ENCODE measurements at places on chromosomes 6 and 20.
A peak's percentile ranks its signal among the peaks of the same experiment; 100 is the strongest.

- no peak for DNase-seq
These were observed 826.9 kb upstream of the EYS start for GRCh38 chr6:66533921-66534404.

GRCh38 chr6:150149146-150149545, 6.3 kb downstream of the PPP1R14C start:
- DNase-seq: no peak

DNA sequence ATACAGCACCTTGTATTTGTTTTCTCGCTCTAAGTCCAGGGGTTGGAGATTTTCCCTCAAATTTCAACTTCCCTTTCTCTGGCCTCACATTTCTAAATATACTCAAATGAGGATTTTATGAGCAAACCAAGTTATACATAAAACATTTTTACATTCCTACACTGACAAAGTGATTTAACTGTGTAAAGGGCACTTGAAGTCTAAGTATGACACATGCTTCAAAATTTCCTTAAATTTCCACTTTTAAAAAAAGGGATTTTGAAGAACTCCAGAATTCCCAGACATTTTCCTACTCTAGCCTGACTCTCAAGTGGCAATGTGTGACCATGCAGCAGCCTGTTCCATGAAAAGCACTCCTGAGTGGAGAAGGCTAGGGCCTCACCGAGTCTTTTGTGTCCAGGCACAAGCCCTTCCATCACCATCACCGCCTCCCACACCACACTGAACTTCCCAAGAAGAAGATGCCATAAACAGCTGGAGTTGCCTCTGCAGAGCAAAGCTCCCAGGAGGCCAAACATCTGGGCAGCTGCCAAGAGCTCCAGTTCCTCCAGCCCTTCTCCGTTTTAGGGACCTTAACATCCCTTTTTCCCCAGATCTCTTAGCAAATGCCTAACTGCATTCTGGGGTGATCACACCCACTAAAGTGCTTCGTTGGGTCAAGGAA, 68.9 kb downstream of the NCR2 start:
- DNase-seq: no peak

DNA sequence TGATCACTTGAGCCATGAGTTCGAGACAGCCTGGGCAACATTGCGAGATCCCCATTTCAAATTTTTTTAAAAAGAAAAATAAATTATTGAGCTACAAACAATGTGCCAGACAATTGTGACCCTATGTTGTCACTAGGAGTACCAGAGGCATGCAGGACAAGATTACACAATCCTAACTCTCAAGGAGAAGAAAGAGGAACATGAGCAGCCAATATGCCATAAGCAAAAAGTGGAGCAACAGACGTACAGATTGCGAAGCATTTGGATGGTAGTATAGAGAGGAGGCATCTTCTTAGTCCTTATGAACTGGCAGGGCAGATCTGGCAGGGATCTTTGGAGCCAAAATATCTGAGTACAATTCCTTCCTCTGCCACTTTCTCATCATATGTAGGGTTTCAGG, 156.4 kb downstream of the OR2B2 start:
- DNase-seq: no peak

DNA sequence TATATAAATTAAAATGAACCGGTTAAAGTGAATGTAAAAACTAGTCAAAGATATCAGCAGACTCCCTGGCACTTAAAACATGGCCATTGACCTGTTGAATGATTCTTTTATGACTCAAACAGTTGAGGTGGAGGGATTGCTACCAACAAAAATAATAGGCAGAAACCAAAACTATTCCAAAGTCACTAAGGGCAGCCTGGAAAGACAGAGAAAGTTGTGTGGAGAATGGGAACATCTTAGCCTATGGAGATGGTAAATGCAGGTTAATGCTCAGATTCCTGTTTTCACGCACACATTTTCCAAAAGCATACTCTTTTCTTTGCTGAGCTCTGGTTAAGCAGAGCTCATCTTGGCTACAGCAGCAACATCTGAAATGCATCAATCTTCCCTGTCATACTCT, 553.5 kb downstream of the HACE1 start:
- no peak for DNase-seq

GRCh38 chr6:69146385-69146784, 511.3 kb downstream of the ADGRB3 start:
- no peak for DNase-seq

GRCh38 chr6:160462551-160463109, 114.5 kb downstream of the SLC22A3 start:
- no peak for DNase-seq

GRCh38 chr6:168385858-168386735, 54.9 kb upstream of the SMOC2 start:
- DNase-seq: no peak

GRCh38 chr6:44285552-44286284, 15.5 kb downstream of the TMEM151B start:
- no peak for DNase-seq

- DNase-seq: no peak
These were observed 3.2 kb downstream of the GNAS start for GRCh38 chr20:58855506-58856389.

- DNase-seq: no peak
These were observed 196.1 kb downstream of the UBE3D start for GRCh38 chr6:82869493-82869892.

GRCh38 chr6:35711731-35712130, 23.0 kb upstream of the FKBP5 start:
- DNase-seq: no peak

DNA sequence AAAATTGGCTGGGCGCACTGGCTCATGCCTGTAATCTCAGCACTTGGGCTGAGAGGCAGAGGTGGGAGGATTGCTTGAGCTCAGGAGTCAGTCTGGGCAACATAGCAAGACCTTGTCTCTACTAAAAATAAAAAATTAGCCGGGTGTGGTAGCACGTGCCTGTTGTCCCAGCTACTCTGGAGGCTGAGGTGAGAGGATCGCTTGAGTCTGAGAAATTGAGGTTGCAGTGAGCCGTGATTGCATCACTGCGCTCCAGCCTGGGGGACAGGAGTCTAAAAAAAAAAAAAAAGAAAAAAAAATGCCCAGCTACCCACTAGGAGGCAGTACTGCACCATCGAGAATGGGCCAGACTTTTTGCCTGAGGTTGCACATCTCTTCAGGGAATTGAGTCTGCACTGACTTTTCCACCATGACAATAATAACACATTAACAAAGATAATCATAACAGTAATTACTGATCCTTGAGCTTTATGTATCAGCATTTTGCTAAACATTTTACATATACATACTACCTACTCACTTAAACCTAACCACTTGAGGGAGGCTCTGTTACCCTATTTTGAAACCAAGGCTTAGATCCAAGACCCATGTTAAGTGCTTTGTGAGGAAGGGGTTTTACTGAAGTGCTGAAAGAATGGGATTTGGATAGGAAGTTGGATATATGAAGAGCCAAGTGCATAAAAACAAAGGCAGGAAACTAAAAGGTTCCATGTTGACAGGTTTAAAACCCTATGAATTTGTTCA, 21.0 kb downstream of the SRSF3 start:
- DNase-seq: peak; percentile 49

DNA sequence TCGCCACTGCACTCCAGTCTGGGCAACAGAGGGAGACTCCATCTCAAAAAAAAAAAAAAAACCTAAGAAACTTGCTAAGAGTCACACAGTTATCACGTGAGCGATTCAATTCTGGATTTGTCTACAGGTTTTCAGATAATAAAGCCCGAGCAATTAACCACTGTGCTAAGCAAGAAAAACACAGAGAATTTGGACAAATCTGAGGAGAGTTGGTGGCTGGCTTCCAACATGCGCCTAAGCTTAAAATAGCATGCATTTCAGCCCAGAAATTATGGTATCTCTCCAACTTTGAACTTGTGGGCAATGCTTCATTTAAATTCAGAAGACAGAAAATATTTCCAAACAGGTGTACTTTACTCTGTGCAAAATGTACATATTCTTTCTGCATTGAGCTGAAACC, 232.9 kb downstream of the TSHZ2 start:
- DNase-seq: peak; percentile 41

DNA sequence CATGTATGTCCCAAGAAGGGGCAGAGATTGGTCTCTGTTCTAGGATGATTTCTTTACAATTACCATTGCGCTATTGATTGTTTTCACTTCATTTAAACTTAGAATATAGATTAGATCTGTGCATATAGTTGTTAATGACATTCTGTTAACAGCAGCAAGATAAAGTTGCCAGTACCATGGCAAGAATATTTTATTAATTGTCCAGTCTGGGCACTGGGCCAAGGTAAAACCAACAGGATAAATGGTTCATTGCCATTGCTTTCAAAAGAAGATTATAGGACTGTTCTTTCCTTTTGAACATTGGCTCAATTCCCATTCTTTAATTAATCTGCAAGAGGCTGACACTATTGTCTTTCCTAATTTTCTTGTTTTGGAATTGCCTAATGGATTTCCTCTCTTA, 592.4 kb downstream of the RFPL4B start:
- DNase-seq: no peak

DNA sequence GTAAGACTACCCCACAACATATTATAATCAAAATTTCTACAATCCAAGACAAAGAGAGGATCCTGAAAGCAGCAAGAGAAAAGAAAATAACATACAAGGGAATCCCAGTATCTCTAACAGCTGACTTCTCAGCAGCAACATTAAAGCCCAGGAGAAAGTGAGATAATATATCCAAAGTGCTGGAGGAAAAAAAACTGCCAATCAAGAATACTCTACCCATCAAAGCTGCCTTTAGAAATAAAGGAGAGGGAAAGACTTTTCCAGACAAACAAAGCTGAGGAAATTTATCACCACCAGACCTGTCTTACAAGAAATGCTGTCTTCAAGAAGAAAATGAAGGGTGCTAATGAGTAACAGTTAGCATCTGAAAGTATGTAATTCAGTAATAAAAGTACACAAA, 43.3 kb upstream of the IRAK1BP1 start:
- no peak for DNase-seq

DNA sequence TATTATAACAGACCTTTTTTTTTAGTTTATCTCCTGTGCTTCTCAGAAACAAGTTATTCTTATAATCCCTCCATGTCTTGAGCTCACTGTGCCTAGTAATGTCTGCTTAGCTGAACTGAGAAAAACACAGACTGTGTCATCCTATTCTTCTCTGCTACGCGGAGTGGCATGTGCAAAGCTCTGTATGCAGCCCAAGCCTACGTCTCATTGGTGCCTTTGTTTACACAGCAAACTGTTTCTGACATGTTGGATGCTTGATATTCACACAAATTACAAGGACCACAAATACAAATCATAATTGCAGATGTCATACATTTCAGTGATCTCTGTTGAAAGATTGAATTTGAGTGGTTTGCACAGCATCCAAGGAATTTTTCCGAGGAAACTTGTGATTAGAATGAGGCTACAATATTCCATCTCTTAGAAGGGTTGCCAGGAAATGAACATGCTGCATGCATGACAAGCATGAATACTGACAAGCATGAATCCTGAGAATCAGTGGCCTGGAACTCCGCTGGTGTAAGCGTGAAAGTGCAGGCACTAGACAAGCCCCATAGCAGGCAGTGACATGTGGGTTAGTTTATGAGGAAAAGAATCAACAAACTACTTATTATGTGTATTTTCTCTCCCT, 128.4 kb upstream of the SGK1 start:
- no peak for DNase-seq

DNA sequence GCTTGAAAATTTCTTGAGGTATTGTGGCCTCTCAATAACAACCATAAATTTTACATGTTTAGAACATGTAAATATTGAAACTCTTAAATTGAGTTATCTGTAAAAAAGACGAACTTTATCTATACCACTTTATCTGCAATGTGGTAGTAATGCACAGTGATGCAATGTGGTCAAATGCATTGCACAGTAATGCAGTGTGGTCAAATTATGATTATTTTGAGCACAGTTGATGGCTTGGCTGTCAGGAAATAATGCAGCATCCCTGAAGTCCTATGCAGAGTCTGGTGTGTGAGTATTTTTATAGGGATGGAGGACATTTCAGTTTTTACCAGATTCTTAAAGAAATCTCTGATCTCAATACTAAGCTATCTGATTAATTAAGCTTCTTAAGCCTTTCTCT, 5.1 kb downstream of the TTK start:
- no peak for DNase-seq

DNA sequence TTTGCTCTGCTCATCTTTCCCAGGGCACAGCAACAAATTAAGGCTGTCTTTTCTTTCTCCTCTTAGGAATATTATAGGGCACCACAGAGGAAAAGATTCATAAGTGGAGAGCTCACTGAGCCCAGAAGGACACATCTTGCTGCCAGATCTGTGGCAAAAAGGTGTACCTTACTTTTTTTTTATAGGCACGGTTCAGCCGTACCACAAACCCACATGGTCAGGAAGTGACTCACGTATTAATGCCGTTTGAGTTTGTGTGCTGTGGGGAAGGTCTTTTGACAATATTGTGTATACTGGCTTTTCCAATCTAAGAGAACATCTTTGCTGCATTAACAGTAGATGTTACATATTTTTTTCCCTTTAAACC, 28.4 kb downstream of the PAQR8 start:
- no peak for DNase-seq

DNA sequence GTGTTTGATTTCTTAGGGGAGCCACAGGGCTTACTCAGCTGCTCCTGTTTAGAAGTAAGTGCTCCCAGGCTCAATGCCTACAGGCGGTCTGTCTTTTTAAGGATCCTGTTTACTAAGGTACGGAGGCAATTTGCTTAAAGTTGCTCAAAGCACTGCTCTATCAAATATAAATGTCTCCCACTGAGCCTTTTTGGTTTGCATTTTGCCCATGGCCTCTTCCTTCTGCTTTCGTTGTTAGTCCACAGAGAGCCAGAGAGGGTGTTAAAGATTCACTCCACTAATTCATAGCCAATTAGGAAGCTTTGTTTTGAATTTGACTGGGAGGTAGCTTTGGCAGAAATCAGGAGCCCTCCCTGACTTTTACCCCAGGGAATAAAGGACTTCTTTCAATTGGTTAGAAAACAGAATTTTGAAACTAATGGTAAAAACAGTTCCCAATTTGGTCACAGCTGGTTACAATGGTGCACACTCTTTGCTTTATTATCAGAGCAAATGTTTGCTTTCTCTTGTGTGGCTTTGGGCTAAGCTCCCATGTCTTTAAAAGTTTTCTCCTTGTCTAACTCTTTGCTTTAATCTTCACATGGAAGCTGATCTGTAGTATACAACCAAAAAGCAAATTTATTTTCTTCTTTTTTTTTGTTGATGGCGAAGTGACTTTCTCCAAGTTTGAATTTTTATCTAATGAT, 126.2 kb downstream of the IMPG1 start:
- no peak for DNase-seq

GRCh38 chr6:29887330-29887818, 55.0 kb upstream of the HLA-A start:
- DNase-seq: peak; percentile 19

All from testis (tissue), 5 donors.